M059J (cell line): ENCODE measurements at places on chromosomes 4 and X. TPM values are rescaled to one million over a fixed set of nuclear protein-coding genes. Genes with fewer than 3 reads are reported as not detected.

The KLHL4 gene
- 1.5 and 1.8 TPM in 2 replicates for total RNA-seq

- no peak for DNase-seq
These were observed 16.9 kb downstream of the FNIP2 start for GRCh38 chr4:158785718-158786117.

The MAP9 gene
- total RNA-seq = 6.7 and 10.7 TPM in 2 replicates

- DNase-seq = no peak
These were observed at the start of gene LINC00632 for GRCh38 chrX:140709421-140709846. Gene LINC00632 (plus strand): TSS chrX:140709759.

GRCh38 chr4:133320576-133321170 lies 171.6 kb downstream of the PCDH10 start:
- peak; percentile 37 for DNase-seq

GRCh38 chrX:55488593-55489313 lies 895 bp downstream of the USP51 start:
- DNase-seq = peak; percentile 59

The MAGEA2B gene
- 1.9 and 2.5 TPM in 2 replicates for total RNA-seq

DNA sequence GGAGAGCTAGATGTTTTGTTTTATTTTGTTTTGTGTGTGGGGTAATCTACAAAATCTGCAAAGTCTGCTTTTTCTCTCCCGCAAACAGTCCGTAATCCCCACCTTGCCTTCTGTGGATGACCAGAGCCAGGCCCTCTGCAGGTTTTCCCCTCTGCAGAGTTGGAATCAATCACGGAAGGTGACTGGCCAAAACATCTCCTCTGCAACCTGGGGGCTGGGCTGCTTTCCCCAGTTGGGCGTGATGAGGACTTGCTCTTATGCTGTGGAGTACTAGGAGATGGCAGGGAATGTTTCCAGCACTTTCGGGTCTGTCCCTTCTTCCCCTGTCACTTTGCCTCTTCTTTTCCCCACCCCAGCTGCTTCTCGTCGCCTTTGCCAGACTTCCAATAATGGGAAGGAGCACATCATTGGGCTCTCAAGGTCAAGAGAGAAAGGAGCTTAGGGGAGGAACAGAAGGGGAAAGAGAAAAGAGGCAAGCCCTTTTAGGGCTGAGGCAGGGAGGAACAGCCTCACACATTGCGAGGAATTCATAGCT lies 1.1 kb downstream of the TMEM35A start:
- DNase-seq = no peak

The SYP gene
- total RNA-seq = 0.25 and 0.54 TPM in 2 replicates

- peak; percentile 66 for DNase-seq
These were observed 24.4 kb downstream of the TXK start for GRCh38 chr4:48109413-48110263.

DNA sequence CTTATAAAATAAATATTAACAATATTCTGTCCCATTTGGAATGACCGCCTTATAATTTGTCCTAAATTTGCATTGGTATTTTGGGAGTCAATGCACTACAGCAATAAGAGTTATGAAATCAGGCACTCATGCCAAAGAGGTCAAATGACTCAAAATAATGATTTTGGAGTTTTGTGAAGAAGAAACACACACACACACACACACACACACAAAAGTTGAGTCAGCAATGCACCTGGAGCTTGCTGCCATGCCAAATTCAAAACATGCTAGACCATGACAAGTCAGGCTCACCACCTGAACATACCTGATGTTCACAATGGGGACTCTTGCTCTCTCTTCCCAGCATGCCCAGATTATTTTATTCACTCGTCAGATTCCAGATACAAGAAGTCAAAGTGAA lies 56.7 kb downstream of the PROM1 start:
- no peak for DNase-seq

DNA sequence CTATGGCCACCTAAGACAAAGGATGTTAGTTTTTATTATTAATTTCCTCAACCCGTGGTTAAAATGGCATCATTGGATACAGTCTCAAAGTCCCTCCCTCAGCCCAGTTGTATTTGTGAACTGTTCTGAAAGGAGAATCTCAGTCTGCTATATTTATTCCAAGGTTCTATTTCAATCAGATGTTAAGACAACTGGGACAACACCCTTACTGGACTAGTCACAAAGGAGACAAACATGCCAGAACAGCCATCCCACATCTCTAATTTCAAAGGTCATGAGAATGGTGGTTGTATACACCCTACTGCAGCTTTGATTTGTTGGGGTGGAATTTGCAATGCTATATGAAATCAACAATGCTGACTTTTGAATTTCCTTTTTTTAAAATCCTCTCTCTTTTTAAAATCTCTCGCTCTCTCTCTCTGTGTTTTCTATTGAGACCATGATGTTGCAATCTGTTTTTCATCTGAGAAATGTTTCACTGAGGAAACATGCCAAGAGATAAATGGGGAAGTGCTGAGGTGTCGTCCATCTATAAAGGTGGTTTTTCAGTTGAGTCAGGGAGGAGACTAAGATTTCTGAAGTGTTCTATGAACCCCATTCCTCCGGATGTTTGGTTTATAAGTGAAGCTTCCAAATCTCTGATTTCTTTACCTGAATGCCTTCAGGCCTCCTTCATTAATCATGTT lies 201.5 kb upstream of the GATB start:
- DNase-seq = no peak

The MGAT4D gene
- not detected in 2 replicates for total RNA-seq

DNA sequence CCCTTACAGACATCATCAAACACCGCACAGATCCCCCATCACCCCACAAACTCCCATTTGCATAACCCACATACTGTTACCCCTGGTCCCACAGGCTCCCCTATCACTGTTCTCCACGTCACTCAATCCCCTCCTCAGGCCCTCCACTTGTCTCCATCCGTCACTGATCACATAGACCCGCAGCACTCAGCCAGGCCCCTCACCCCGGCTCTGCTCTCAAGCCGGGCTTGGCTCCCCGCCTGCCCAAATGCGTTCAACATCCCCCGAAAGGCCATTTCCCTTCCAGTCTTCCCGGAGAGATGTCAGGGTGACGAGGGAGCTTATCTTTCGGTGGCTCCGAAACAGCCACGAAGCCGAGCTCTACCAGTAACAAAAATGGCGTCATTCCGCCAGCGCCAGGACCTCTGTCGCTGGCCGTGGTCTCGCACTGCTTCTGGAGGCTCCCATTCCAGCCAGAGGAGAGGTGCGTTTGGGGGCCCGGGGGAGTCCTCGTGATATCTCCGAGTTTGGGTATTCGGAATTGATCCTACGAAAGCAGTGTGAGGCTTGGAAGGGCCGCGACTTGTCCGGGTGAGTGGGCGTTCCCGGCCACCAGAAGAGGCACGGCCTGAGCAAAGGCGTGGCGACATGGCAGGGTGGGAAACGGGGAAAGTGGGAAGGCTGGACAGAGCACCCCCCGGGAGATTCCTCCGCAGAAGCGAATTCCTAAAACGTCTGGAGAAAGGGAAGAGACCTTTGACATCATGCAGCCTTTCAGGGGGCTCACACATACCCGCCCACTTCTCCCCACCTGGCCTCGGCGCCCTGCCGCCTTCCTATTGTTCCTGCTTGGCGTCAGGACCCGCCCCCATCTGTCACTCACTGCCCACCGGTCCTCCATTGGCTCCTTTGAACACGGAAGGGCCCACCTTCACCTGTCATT lies at the start of gene ZNF630:
ZNF630 (minus strand) TSS at position 577 of the 922 bp plus-strand sequence. CDS start 4,754 bp downstream, outside the sequence.
- peak; percentile 75 for DNase-seq

- no peak for DNase-seq
These were observed 38.3 kb upstream of the SPINK2 start for GRCh38 chr4:56859841-56860240.

DNA sequence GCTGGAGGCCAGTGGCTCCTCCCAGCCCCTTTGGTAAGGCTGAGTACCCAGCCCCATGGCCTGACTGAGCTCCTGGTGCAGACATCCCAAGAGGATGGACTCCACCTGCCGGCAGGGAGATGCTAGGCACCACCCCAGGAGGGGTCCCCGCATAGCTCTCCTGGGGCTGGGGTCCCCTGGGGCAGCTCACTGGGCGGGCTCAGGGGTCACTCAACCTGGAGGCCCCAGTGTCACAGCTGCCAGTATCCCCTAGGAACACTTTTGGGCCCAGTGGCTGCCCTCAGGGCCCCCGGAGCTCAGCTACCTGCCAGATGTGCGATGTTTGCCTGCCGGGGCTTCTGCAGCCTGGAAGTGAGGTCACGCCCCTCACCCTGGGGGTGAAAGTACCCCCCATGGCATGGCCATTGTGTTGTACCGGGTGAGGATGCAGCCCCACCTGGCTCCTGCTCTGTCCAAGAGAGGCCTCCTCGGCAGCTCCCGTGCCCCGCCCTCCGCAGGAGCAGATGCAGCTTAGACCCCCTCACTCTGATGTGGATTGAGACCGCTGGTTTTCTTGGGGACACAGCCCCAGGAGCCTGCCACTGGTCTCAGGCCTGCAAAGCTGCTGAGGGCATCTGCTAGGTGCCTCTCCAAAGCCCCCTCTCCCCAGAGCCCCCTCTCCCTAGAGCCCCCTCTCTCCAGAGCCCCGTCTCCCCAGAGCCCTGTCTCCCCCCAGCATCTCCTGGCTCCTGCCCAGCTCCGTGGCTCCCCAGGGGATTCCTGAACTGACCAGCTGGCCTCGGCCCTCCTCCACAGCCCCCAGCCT lies 6.7 kb upstream of the HGFAC start:
- no peak for DNase-seq

The GPR34 gene
- not detected in 2 replicates for total RNA-seq

DNA sequence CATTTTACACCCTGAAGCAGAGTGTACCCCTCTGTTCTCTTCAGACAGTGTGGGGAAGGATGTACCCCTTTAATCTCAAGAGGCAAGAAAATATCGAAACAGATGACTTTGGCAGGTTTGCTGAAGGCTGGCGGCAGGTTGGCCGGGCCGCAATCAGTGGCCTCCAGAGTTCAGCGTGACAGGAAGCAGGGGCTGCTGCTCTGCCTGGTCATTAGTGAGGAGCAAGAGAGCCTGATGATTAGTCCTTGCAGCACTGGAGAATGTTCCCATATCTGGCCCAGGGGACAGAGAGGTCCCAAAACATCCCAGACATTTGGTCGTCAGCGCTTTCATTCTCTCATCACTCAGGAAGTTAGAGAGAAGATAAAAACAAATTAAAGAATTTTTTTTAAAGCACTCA lies 352.8 kb downstream of the SPRY1 start:
- DNase-seq = no peak

DNA sequence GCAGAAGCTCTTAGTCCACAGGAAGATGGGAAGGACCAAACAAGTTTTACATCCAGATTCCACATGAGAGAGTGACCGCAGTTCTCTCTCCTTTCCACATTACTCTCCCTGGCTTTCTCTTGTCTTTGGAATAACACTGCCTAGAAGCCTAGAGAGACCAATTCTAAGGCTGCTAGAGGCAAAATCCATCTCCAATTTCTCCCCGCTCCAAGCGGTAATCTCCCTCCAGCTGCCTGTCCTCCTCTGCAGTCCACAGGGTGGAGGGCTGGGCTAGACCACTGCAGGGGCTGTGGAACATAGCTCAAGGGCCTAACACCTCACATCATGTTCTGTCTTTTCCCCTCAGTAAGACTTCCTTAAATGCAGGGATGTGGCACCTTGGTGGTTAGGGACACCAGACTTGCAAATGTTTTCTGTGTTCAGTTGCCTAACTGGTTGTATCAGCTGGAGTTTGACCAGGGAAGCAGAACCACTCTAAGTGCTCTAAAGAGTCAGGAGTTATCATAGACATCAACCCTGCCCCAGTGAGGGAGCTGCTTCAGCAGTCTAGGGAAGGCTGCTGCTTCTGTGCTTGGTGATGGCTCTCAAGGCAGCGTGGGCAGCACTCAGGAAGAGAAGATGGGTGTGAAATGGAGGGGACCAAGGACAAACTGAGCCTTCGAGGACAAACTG lies 423.1 kb downstream of the BCOR start:
- DNase-seq = no peak

The SLC34A2 gene
- total RNA-seq = not detected in 2 replicates

- DNase-seq = peak; percentile 15
These were observed 84.7 kb downstream of the OTC start for GRCh38 chrX:38437093-38437492.

- DNase-seq = peak; percentile 83
These were observed 452.4 kb downstream of the BCOR start for GRCh38 chrX:39645178-39645895.

The FATE1 gene
- total RNA-seq = 0.49 and 1.7 TPM in 2 replicates

- DNase-seq = peak; percentile 21
These were observed 47.6 kb upstream of the UXT start for GRCh38 chrX:47706575-47706974.

- no peak for DNase-seq
These were observed 30.0 kb downstream of the ITM2A start for GRCh38 chrX:79336869-79337815.

The RTL5 gene
- 0.12 and 0.39 TPM in 2 replicates for total RNA-seq

- DNase-seq = no peak
These were observed 148.8 kb upstream of the STK26 start for GRCh38 chrX:131874300-131874699.

DNA sequence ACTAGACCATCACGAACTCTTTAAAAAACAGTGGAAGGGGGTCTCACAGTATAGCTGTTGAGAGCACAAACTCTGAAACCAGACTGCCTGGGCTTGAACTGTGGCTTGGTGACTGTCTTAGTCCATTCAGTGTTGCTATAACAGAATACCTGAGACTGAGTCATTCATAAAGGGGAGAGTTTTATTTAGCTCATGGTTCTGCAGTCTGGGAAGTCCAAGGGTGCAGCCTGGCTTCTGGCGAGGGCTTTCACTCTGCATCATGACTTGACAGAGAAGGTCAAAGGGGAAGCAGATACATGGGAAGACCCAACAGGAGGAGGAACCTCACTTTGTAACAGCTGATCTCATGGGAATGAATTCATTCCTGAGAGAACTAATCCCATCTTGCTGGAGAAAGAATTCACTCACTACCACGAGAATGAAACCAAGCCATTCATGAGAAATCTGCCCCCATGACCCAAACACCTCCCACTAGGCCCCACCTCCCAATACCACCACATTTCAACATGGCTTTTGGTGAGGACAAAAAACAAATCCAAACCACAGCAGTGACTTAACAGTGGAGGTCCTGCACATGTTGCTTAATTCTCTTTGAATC lies 116.7 kb upstream of the STOX2 start:
- no peak for DNase-seq

The TCP11X2 gene
- not detected in 2 replicates for total RNA-seq

- no peak for DNase-seq
These were observed 56.1 kb downstream of the TSPAN5 start for GRCh38 chr4:98602270-98602669.

The RBMX2 gene
- 48.7 and 54.3 TPM in 2 replicates for total RNA-seq

GRCh38 chr4:7917669-7918068 lies 22.0 kb downstream of the AFAP1 start:
- no peak for DNase-seq

DNA sequence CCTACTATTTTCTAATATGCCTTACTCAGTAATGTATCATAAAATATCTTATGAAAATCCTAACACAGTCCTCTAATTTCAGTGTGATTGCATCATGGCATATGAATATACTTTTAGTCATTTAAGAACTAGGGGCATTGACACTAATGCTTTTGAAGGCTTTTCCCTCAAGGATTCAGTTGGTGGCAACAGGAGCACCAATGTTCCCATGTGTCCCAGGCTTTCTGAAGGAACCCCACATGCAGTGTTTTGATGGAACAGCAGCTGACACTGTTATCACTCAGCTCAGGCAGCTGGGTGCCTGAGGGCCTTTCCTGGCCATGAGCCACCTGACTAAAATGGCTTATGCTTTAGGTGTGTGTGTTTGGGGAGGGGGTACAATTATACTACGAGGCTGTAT lies 348.3 kb downstream of the ARHGAP24 start:
- DNase-seq = peak; percentile 55

The VSIG4 gene
- total RNA-seq = not detected in 2 replicates

The PI4K2B gene
- 39.4 and 56.2 TPM in 2 replicates for total RNA-seq
